Ecto neural progenitor cell (in vitro differentiated cells): ENCODE measurements at places on chromosomes 1 and 21.

- DNase-seq: no peak
Observed at GRCh38 chr1:73162564-73162963, 880.2 kb upstream of the NEGR1 start.

GRCh38 chr1:87778896-87779295, 450.2 kb downstream of the LMO4 start:
- DNase-seq: no peak

DNA sequence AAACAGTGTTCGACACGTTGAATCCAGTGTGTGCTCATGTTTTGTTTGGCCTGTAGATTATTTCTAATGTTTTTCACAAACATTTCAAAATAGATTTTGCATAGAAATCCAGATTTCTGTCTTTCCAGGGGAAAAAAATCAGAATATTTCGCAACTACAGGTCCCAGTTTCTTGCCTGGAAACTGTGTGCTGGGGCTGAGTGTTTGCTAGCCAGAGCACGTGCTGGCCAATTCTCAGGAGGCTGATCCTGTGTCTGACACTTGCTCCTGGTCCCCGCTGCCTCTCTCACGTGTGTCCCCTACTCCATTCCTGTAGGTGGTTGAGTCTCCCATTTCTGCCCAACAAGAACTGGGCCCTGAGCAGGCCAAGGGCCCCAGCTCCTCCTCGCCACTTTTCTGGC, 2.4 kb downstream of the MAB21L3 start:
- DNase-seq: no peak

- no peak for DNase-seq
Observed at GRCh38 chr1:56068908-56069307, 510.5 kb downstream of the PLPP3 start.

DNA sequence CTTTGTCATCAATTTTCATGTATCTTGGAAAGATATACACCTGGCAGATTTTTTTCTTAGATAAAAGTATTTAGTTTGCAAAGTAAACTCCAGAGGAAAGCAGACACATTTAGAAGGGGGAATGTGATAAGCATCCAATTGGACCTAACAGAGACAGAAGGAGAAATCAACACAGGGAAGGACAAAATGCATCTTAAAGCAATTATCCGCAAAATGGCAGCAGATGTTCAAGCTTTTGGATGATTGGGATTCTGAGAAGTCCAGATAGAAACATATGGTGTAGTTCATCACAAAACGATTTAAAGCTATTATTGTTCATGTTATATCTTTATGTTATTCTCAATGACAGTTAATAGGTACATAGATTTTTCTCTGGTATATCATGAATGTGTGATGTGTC, 1153.1 kb upstream of the B3GALT2 start:
- DNase-seq: no peak

DNA sequence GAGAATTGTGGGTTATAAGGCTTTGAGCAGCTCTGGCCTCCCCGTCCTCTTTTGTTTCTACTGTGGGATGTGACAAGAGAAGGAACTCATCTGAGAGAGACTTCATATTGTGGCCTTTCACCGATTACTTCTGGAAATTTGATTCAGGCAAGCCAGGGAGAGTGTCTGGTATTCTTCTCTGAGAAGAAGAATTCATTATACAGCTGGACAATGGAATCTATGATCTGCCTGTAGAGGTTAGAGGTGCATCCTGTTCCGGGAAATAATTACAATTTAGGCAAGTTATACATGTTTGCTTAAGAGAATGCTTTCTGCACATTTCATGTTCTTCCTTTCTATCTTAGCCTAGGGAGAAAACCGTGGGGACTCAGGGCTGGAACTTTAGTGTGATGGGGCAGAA, 12.8 kb upstream of the RNU1-2 start:
- DNase-seq: no peak

DNA sequence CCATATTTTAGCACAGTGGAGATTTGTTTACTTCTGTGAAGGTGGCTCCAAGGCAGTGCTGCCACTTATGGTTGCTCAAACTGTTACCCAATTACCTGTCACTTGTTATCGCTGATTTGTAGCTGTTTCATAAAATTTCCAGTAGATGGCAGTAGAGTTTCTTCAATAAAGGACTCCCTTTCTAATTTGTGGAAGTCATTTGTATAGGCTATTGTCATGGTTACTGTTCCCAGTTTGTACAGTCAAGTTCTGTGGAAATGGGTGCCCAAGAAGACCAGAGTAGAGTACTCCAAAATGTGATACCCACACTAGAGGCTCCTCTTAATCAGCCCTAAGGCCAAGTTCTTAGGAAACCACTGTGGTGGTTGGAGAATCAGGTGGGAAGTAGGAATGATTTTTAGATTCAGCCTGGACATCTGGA, 186.1 kb downstream of the CLEC20A start:
- DNase-seq: no peak

DNA sequence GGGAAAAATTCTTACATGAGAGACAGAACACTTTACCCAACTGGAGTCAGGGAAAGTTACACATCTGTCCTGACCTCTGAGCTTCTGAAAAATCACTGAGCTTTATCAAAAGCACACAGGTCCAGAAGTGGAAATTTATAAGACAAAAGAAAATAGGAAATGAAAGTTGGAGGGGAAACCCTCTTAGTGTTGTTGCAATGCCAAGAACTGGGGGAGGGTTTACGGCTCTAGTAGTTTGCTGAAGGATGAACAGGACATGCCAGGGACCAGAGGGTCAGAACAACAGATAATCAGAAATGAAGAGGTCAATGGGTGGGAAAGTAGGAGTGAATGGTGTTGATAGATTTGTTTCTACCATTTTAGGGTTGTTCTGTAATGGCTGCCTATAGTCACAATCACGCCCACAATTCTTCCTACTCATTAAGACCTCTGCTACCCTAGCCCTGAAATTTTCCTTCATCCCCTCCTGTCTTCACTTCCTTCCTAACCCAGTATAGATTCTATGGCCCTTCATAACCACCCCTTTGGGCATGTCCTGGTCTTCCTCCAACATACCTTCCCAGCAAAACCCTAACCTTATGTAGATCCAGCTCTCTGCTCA, 30.3 kb upstream of the FMOD start:
- DNase-seq: no peak

DNA sequence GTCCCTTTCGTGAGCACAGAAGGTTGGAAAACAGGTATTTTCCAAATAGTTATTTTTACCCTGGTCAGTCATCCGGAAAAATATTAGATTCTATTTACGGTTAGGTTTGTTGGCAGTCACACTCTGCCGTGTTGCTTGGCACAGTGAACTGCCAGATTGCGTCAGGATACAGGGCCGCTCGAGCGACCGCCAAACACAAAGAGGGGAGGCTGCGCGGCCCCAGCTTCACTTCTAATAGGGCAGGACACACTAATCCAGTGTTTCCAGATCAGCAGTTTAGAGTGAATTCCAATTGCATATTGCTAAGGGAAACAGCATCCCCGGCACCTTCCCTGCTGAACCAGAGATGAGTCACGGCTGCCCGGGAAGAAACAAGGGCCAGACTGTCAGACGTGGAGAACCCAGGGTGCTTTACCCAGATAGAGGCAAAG, 22.9 kb downstream of the UMODL1 start:
- DNase-seq: no peak

DNA sequence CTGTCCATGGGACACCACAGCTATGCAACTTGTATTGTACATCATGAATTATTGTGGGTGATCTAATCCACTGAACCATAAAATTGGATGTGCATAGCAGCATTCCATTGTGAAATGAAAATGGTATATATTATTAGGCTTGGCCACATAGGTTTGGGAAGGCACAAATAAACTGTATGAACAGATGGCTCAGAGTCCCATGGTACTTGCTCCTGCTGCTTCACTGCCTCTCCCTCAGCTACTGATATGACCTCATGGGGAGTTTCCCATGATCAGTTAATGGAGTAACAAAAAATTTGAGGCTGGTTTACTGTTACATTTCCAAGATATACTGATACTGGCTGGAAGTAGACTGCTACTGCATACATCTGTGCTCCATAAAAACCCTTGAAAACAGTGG, 152.7 kb upstream of the NEGR1 start:
- no peak for DNase-seq

- DNase-seq: no peak
Observed at GRCh38 chr1:103788377-103788776, 38.7 kb downstream of the AMY1C start.

GRCh38 chr1:112196731-112197130, 199.3 kb upstream of the CTTNBP2NL start:
- DNase-seq: no peak

DNA sequence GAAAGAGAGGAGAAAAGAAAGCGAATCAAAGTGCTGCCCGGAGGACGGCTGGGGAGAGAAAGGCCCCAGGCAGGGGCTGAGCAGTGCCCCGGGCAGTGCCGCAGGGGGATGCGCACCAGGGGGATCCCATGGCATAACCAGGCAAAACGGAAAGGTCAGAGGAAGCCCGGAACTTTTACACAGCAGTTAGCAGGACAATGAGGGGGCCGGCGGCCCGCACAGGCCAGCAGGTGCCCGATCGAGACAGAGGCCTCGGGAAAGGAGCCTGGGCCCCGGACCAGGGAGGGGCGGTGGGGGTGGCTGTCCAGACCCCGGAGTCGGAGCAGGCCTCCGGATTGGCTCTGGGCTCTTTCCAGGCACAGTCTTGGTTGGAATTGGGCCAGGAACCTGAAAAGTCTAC, 86.8 kb downstream of the CASZ1 start:
- DNase-seq: peak; percentile 70

- DNase-seq: no peak
Observed at GRCh38 chr1:20829946-20830345, 42.8 kb upstream of the HP1BP3 start.

GRCh38 chr1:159598196-159598595, 10.6 kb downstream of the APCS start:
- no peak for DNase-seq
